ENCODE measurements at places on chromosomes 12 and 14. TPM values are rescaled to one million over a fixed set of nuclear protein-coding genes. Genes with fewer than 3 reads are reported as not detected.

The ABCD2 gene
- not detected for total RNA-seq

The SSTR1 gene
- total RNA-seq = not detected

- H3K4me3 ChIP-seq = peak overlapping the region; percentile 58
- H3K4me1 ChIP-seq = peaks cover 25% of the 10 kb centered on the region
- H3K27me3 ChIP-seq = no peaks in the 10 kb centered on the region
Measured at GRCh38 chr14:74954947-74955228, 509 bp downstream of the PGF start.

DNA sequence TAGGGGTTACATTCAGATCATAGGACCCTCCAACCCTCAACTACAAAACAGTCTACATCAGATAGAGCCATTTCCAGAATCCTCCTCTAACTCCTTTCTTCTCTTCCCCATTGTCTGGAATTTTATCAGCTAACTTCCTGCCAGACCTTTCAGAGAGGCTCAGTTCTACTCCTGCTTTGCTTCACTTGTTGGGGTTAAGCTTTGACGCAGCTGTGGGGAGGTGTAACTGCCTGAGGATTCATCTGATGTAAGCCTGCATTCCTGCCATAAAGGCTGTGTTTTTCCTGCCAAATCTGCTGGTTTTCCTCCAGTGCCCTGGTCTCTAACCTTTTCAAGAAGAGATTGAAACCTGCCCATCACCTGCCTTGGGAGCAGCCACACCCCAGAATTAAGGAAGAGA lies 16.9 kb downstream of the DHRS2 start:
- no peaks in the 10 kb centered on the region for H3K4me1 ChIP-seq
- no peaks in the 10 kb centered on the region for H3K27me3 ChIP-seq
- DNase-seq = no peak
- no peaks in the 10 kb centered on the region for H3K36me3 ChIP-seq

- H3K27ac ChIP-seq = no peak overlapping the region
- no peak for DNase-seq
- peaks cover 20% of the 10 kb centered on the region for H3K4me1 ChIP-seq
- no peaks in the 10 kb centered on the region for H3K36me3 ChIP-seq
Measured at GRCh38 chr14:68215629-68216028, 396.1 kb downstream of the RAD51B start.

DNA sequence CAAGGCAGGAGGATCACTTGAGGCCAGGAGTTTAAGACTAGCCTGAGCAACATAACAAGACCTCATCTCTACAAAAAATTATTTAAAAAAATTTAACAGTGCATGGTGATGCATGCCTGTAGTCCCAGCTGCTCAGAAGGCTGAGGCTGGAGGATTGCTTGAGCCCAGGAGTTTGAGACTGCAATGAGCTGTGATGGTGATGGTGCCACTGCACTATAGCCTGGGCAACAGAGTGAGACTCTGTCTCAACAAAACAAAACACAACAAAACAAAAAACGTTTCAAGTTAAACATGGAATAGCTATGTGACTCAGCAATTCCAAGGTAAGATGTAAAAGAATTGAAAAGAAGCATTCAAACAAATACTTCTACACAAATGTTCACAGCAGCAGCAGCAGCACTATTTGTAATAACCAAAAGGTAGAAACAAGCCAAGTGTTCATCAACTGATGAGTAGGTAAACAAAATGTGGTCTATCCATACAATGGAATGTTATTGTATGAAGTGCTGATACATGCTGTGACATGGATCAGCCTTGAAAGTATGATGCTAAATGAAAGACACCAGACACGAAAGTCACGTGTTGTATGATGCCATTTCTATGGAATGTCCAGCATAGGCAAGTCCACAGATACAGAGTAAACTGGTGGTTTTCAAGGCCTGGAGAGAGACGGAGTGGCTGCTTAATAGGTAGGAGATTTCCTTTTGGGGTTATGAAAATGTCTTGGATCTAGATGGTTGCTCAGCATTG lies 31.4 kb downstream of the CFAP251 start:
- H3K4me1 ChIP-seq = no peaks in the 10 kb centered on the region
- H3K27ac ChIP-seq = no peak overlapping the region
- no peak for DNase-seq
- H3K27me3 ChIP-seq = no peaks in the 10 kb centered on the region
- H3K4me3 ChIP-seq = no peak overlapping the region

- H3K36me3 ChIP-seq = no peaks in the 10 kb centered on the region
- no peaks in the 10 kb centered on the region for H3K4me1 ChIP-seq
- DNase-seq = no peak
- H3K27me3 ChIP-seq = no peaks in the 10 kb centered on the region
- no peak overlapping the region for H3K27ac ChIP-seq
Measured at GRCh38 chr12:71169286-71169685, 11.5 kb upstream of the TSPAN8 start.

- no peak for DNase-seq
- no peak overlapping the region for H3K4me3 ChIP-seq
- H3K27me3 ChIP-seq = no peaks in the 10 kb centered on the region
- H3K4me1 ChIP-seq = peaks cover 13% of the 10 kb centered on the region
- peaks cover 5% of the 10 kb centered on the region for H3K36me3 ChIP-seq
- H3K27ac ChIP-seq = no peak overlapping the region
Measured at GRCh38 chr12:50104417-50105366, 884 bp downstream of the GPD1 start.
